ENCODE measurements at places on chromosomes 5 and 9. TPM values are rescaled to one million over a fixed set of nuclear protein-coding genes. Genes with fewer than 3 reads are reported as not detected.
A peak's percentile ranks its signal among the peaks of the same experiment; 100 is the strongest.

GRCh38 chr5:139137697-139138096 lies 60.5 kb downstream of the SIL1 start:
- DNase-seq: no peak

DNA sequence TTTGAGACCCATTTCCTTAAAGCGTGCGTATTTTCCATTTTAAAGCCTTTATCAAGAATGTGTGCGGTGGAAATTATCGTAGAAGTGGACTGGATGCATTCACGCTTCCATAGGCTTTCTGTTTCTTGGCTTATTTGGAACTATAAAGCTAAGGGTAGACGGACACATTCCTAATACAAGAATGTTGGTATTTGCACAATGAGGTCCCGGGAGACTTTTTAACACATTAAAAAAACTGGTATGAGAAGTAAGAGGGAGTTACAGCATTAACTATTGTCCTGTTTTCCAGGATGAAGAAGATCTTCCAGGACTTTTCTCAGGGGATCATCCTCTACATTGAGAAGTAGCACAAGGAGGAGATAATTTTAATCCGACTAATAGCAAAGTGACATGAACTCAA lies 653.0 kb downstream of the MTRR start:
- no peak for DNase-seq

DNA sequence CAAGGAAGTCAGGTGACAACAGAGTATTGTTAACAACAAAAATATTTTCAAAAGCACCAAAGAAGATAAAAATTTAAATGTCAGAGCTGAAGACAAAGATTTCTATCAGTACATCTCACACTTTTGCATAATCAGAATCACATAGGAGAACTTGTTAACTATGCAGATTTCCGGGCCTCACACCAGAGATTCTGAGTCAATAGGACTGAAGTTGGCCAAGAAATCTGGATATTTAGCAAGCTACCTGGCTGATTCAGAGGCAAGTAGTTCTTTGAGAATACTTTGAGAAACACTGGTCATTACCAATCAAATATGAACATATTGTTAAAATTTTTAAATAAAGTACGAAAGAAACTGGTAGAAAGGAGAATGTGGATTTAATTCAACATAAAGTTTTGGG lies 80.5 kb upstream of the GLIS3 start:
- DNase-seq: no peak

GRCh38 chr5:13503017-13503416 lies 441.5 kb downstream of the DNAH5 start:
- no peak for DNase-seq

DNA sequence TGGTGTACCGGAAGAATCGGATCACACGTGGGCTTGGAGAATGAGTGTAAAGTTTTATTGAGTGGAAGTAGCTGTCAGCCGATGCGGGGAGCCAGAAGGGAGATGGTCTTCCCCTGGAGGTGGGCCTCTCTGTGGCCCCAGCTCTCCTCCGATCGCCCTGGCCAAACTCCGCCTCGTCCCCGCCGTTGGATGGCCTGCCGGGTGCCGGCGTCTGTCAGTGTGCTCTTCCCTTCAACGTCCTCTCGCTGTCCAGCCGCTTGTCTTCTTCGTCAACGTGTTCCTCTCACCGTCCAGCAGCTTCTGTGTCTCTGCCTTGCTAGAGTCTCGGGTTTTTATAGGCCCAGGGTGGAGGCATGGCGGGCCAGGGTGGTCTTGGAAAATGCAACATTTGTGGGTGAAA lies 27.6 kb upstream of the TMEM215 start:
- no peak for DNase-seq

The IRX2 gene
- total RNA-seq: 0.14 TPM

DNA sequence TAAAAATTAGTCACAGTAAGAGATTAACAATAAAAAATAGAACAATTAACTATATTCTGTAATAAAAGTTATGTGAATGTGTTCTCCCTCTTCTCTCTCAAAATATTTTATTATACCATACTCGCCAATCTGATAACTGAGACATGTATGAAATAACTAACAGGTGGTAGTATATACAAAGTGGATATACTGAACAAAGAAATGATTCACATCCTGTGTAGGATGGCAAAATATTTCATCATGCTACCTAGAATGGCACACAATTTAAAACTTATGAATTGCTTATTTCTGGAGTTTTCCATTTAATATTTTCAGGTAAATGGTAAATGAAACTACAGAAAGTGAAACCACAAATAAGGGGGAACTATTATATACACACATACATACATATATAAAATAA lies 152.5 kb downstream of the RNF180 start:
- no peak for DNase-seq

DNA sequence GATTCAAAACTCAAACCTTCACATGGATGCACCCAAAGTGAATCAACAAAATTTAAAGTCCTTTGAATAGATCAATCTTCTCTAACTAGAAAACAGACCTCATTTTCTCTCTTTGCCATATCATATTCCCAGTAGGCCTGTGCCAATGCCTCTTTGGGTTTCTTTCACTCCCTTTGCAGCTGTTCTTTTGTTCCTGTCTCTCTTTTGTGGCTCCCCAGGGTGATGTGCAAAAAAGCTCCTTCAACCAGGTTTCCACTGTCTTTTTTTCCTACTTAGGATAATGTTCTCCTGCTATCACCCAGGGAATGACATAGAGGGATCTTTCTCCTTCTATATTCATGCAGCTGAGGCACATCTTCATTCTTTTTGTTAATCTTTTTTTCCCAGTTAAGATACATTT lies 54.6 kb downstream of the MARCHF3 start:
- DNase-seq: no peak

- no peak for DNase-seq
These were observed 21.0 kb upstream of the ALDH1B1 start for GRCh38 chr9:38371495-38371894.

DNA sequence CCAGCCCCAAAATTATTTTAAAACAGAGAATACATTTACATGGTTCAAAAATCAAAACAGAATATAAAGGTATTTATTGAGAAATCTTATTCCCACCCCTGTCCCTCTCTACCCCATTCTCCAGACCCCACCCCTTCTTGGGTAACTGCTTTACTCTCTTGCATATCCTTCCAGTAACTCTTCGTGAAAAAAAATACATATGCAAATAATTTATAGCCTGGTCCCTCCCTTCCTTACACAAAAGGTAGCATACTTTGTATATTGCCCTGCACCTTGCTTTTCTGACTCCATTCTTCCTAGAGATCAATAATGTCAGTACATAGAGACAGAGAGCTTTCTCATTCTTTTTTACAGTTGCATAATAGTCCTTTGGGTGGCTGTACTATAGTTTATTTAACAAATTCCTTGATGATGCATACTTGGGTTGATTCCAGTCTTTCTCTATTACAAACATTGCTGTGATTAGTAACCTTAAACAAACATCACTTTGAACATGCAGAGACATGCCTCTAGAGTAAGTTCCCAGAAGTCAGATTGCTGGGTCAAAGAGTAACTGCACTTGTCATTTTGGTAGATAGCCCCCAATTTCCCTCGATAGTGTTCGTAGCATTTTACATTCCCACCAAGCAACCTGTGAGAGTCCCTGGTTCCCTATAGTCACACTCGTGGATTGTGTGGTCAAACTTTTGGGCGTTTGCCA lies 47.9 kb downstream of the STOM start:
- DNase-seq: no peak

GRCh38 chr9:117407436-117408022 lies 7.3 kb downstream of the ASTN2 start:
- DNase-seq: no peak

The FOXD4L3 gene
- total RNA-seq: not detected

- DNase-seq: no peak
These were observed 327.4 kb downstream of the SH3GL2 start for GRCh38 chr9:17906176-17906840.

The PCDHGA9 gene
- total RNA-seq: 0.13 TPM

The RELL2 gene
- total RNA-seq: 29.5 TPM

- DNase-seq: no peak
These were observed 222.8 kb upstream of the MSX2 start for GRCh38 chr5:174501461-174502069.

DNA sequence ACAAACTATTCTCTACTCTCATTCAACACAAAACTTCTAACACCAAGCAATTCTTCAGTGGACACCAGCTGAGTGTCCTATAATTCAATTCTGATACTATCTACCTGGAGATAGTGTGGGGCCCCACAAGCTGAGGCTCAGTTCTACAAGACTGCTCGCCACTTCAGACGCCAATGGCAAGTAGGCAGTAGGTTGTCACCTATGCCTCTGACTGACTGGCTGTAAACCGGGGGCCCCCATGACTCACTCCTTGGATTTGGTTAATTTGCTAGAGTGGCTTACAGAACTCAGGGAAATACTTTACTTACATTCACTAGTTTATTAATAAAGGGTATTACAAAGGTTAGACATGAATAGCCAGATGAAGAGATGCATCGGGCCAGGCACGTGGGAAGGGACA lies 21.5 kb downstream of the INIP start:
- no peak for DNase-seq

DNA sequence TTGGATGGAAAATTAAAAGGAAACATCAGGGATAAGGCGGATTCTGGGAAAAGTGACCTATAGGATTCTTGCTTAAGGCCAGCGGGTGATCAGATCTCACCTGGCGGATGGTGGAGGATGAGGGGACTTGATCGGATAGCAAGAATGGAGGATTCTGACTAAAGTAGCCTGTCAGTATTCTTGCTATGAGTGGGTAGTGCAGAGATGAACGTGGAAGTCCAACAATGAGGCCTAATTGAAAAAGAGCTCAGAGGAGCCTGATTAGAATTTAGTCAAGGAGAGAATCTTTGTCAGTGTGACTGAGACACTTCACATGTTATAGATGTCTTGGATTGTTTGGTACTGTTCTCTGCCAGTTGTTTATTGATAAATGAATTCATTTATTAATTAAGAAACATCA lies 24.9 kb downstream of the CAST start:
- DNase-seq: no peak

The STXBP1 gene
- total RNA-seq: 11.6 TPM

The PLCXD3 gene
- not detected for total RNA-seq

The CAST gene
- total RNA-seq: 58.1 TPM

- DNase-seq: no peak
These were observed 548 bp downstream of the CEP120 start for GRCh38 chr5:123422433-123423277.

- DNase-seq: no peak
These were observed 66.3 kb downstream of the FBXL7 start for GRCh38 chr5:15566306-15566705.

GRCh38 chr5:36908544-36909260 lies 32.1 kb downstream of the NIPBL start:
- DNase-seq: no peak

The IL5 gene
- 3.6 TPM for total RNA-seq

The ACO1 gene
- total RNA-seq: 6.2 TPM

GRCh38 chr5:100647461-100648230 lies 112.5 kb downstream of the FAM174A start:
- no peak for DNase-seq

The NDUFS4 gene
- 36.2 TPM for total RNA-seq

The GCNT4 gene
- 1.2 TPM for total RNA-seq

DNA sequence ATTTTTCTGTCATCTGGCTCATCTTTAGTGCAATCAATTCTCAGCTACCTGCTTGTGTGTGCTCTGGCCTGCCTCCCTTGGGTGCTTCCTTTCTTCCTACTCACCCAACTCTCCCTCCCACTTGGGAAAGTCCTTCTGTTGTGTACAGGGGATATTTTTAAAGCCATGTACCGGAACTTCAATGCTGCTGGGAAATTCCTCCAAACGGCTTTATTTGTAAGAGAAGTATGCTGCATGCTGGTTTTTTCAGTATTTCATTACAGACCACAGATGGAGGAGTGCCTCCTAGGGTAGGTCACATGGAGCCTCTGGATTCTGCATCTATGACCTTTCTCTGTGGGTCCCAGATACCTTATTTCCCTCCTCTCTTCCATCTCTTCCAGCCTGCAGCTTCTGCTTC lies 5.4 kb upstream of the HMHB1 start:
- DNase-seq: no peak

GRCh38 chr9:86669422-86669821 lies 277.9 kb downstream of the GAS1 start:
- DNase-seq: no peak

The ANKRD31 gene
- total RNA-seq: 0.41 TPM

- no peak for DNase-seq
These were observed 291.9 kb upstream of the IRX1 start for GRCh38 chr5:3303777-3304176.

DNA sequence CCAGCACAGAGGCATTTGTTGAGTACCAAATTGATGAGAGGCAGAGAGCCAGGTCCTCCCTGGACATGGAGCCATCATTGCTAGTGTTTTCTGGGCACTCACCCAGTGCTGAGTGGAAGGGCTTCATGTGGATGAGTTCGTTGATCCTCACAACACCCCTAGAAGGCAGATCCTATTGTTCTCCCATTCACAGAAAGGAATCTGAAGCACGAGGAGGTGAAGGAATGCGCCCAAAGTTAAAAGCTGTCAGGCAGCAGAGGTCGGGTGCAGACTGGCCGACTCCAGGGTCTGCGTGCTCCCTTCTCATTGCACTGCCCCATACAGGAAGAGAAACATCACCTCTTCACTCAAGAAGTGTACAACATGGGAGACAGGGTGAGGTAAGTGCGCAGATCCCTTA lies 153.5 kb upstream of the TNPO1 start:
- no peak for DNase-seq

DNA sequence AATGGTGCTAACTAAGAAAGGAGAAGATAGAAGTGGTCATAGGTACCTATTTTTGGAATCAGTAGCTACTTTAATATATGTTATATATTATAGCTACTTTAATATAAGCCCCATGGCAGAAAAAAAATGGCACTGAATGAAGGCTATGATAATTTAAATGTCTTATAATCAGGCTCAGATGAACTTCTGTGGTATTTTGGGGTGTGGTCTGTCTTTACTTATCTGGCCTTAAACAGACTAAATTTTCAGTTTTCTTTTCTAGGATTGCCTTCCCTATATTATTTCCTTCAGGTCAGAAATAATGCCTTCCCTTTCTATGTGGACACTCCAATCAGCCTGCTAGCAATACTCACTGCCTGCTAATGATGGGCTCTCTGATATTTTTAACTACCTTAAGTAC lies 292.3 kb downstream of the SLF1 start:
- DNase-seq: no peak

The SLC28A3 gene
- total RNA-seq: 0.11 TPM

- DNase-seq: no peak
These were observed 101.0 kb downstream of the TMEM232 start for GRCh38 chr5:110625376-110625999.

The TEX53 gene
- total RNA-seq: not detected

The STPG3 gene
- not detected for total RNA-seq

- peak; percentile 25 for DNase-seq
These were observed 28.3 kb upstream of the TGFBR1 start for GRCh38 chr9:99076483-99077171.
